Aorta (tissue), 5 donors: ENCODE measurements at places on chromosomes 7 and 10. TPM values are rescaled to one million over a fixed set of nuclear protein-coding genes. Genes with fewer than 3 reads are reported as not detected.

CDK14 gene
- total RNA-seq, result 53.6 TPM

EN2 gene
- not detected for total RNA-seq

SLC39A12 gene
- 0.32 TPM for total RNA-seq

ANXA8 gene
- not detected for total RNA-seq

OR2A12 gene
- not detected for total RNA-seq

HMX3 gene
- total RNA-seq, result not detected
